Stimulated activated CD8-positive, alpha-beta memory T cell treated with anti-CD3 and anti-CD28 coated beads, Interleukin-7, amount 100 ng/mL, for 1 hour (primary cell): ENCODE measurements at places on chromosomes 5 and 9.

DNA sequence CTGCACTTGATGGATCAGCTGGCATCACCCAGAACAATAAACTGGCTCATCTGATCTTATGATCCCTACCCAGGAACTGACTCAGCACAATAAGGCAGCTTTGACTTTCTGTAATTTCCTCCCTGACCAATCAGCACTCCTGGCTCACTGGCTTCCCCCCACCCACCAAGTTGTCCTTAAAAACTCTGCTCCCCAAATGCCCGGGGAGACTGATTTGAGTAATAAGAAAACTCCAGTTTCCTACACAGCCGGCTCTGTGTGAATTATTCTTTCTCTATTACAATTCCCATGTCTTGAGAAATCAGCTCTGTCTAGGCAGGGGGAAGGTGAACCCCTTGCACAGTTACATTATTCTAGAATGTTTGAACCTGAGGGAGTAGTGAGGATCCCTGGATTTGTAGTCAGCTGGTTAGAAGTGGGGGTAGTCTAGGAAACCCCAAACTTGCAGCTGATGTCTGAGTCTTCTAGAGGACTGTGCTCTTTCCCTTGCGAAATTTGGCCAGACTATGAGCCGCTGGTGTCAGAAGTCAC is 111.7 kb upstream of the NEK6 start:
- DNase-seq = no peak

DNA sequence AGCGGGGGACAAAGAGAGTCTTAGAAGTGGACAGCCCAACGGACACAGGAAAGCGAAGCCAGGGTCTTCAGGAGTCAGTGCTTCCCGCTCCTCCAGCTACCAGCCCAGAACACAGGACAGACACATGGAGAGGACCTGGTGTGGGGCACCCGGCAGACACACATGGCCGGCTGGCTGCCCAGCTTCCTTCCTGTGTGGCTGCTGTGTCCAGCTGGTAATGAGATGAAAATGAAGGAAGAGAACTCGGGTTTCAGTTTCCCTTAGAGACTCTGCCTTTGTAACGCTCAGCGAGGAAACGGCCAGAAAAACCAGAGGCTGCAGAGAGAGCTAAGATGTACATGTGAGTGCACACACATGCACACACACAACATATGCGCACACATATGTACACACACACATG is 87.5 kb downstream of the SECISBP2 start:
- DNase-seq = no peak

DNA sequence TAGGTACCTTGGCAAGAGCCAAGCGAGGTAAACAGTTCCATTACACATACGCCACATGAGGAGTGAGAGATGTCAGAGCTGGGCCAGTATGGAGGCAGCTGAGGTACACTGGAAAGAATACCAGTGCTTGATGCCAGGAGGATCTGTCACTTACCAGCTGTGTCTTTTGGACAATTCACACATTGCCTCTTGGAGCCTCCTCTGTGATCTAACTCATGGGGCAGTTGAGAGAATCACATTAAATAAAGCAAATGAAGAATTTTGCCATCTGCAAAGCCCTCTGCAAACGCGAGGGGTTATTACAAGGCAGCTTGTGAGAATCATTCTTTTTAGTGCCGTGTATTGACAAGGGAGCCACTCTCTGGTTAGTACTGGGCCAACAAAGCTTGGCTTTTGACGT is 429.7 kb upstream of the KLF4 start:
- no peak for DNase-seq

DNA sequence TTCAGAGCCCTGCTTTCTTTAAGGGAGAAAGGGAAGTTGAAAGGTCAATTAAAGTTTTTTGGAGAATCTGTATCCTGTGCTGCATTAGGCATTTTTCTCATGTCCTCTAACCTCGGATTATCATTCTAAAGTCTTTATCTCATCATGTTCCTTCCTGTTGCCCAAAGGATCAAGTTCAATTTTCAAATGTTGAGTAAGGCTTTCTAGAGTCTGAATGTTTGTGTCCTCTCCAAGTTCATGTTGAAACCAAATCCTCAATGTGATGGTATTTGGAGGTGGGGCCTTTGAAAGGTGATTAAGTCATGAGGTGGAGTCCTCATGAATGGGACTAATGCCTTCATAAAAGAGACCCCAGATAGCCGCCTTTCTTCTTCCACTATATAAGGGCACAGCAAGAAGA is 20.2 kb upstream of the TNC start:
- DNase-seq = no peak

GRCh38 chr5:155418960-155419579 is 405.5 kb downstream of the KIF4B start:
- no peak for DNase-seq
